ENCODE measurements at places on chromosomes 3 and 15.

- no peak for DNase-seq
Measured at GRCh38 chr3:148077318-148077923, 620.3 kb upstream of the AGTR1 start.

GRCh38 chr3:51379746-51380455 lies 5.2 kb upstream of the MANF start:
- no peak for DNase-seq

DNA sequence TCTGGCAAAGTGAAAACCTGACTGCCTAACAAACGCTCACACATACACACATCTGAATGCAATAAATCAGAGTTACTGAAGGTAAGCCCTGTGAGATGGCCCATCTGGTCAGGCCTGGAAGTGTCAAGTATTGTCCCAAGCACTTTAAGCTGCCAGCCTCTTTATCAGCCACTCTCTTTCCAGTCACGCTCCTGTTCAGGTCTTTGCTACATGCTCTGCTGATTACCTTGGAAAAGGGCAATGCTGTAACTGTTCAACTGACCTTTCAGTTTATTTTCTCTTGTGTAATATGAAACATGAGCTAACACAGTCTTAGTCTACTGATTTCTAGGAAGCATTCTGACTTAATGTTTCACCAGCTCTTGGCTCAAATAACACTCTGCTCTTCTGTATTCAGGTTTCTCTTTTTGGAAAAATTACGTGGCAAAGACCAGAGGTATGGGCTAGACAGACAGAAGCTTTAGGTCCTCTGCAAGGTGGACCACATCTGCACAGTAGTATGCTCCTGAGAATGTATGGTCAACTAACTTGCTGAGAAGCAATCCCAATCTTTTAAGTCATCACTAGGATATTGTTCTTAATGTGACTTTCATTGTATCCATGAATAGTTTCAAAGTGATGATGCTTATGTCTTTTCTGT lies 44.5 kb downstream of the GBE1 start:
- no peak for DNase-seq

GRCh38 chr3:61053781-61054496 lies 197.3 kb downstream of the FHIT start:
- DNase-seq: no peak
